ENCODE measurements at places on chromosomes 5 and 9.

GRCh38 chr9:22206833-22207232 lies 197.7 kb upstream of the CDKN2B start:
- DNase-seq, result no peak

- DNase-seq, result peak; percentile 21
Measured at GRCh38 chr5:126780165-126780827, 3.4 kb downstream of the LMNB1 start.

- DNase-seq, result no peak
Measured at GRCh38 chr5:149666212-149666852, 63.8 kb upstream of the PPARGC1B start.

DNA sequence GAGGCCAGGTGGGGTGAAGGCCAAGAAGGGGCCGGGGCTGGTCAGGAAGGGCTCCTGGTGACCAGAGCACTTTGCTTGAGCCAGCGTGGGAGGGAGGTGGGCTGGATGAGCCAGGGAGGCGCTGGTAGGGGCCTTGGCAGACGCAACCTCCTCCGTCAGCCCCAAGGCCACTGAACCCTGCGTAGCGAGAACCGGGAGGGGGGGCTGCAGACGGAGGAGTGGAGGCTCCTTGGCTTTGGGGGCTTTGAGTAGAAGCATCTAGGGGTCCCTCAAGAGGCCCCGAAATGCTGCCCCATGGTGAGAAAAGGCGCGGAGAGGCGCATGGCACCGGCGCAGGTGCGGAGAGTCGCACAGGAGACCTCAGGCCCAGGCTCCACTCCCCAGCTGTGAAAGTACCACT lies 1888.0 kb upstream of the CDH9 start:
- DNase-seq, result no peak
